ENCODE measurements at places on chromosomes 2 and 18. TPM values are rescaled to one million over a fixed set of nuclear protein-coding genes. Genes with fewer than 3 reads are reported as not detected.

Gene TCF23
- not detected for total RNA-seq

DNA sequence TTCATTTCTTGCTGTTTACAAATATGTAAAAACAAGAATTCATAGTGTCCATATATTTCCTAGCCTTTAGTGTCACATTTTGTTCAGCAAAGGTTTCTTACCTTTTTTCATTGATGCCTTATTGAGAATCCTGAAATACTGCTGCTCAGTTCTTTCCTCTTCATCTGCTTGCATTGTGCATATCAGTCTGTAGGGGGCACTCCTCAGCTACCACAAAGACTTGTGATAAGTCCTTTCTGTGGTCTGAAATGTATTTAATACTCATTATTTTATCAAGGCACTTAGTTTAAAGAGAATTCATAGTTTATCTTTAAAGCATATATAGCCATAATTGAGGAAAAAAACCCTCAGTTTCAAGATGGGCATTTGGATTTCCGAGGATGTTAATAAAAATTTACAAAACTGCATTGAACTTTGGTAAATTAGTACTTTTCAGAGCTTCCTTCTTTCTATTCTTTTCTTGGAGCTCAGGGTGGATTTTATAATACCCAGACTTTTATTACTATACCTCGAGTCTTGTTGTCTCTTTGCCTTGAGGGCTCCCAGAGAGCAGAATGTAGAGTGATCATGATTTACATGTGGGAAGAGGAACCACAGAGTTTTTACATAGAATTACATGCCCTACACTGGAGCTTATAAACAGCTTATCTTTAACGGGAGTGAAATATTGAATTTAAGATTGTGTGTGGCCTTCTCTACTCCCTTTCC is 570.1 kb downstream of the PLCL1 start:
- no peak overlapping the region for H3K4me3 ChIP-seq
- H3K27ac ChIP-seq: no peak overlapping the region
- DNase-seq: no peak
- peaks cover 8% of the 10 kb centered on the region for H3K4me1 ChIP-seq
- H3K27me3 ChIP-seq: peaks cover 6% of the 10 kb centered on the region

DNA sequence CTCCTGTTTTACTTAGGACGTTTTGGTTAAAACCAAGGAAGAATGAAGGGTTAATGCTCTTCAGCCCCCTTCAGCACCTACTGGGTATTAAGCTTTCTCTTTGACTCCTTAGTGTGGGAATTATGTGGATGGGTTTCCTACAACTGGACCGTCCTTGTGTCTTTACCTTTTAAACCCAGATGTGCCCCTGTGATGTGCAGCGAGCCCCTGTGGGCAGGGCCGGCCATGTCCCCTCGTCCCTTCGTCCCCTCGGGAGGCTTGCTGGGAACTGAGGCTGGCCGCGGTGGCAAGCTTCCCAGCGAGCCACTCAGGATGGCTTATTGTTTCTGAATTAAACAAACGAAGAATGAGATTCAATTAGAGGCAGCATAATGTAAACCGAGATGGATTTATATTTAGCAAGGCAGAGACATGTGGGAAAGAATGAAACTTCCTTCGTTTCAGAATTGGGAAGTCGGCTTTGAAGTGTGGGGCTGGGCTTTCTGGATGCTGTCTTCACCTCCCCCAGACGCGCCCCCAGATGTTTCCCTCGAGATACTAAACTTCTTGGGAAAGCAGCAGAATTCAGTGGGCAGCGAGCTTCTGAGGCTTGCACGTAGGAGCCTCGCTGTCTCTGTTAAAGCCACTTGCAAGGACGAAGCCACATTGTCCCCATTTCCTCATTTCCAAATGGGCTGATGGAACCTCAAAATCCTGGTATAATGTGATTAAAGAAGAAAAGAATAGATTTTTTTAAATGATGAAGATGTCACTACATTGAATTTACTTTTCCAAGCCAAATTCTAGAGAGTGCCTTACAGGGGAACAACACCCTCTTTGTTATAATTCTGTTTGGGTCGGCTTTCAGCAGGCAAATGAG is 146.0 kb downstream of the VAPA start:
- no peak for DNase-seq
- H3K27me3 ChIP-seq: 0 out of 2 replicates have a peak, but pooled peaks cover 8% of the 10 kb centered on the region
- no peak overlapping the region for H3K4me3 ChIP-seq

DNA sequence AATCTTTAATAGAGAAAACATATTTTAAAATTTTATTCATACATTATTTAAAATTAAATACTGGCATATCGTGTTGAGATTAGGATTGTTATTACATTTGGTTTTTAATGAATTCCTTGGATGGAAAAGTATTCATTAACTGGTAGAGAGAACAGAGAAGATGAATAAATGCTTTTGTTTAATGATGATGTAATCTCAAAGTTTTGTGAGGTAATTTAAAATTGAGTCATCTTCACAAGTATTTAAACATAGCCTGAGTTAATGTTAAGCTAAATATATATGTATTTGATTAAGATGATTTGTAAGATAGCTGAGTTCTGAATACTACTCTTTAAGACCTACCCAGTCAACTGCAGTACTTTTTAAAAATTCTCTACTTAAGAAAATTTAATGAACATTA is 713.4 kb upstream of the VRK2 start:
- no peaks in the 10 kb centered on the region for H3K36me3 ChIP-seq
- H3K4me3 ChIP-seq: no peak overlapping the region
- H3K27me3 ChIP-seq: no peaks in the 10 kb centered on the region
- no peak for DNase-seq

- H3K36me3 ChIP-seq: no peaks in the 10 kb centered on the region
- H3K27ac ChIP-seq: no peak overlapping the region
- no peaks in the 10 kb centered on the region for H3K4me1 ChIP-seq
- DNase-seq: no peak
- H3K4me3 ChIP-seq: no peak overlapping the region
- H3K27me3 ChIP-seq: no peaks in the 10 kb centered on the region
Observed at GRCh38 chr2:102103992-102104871, 38.3 kb upstream of the IL1R1 start.

Gene RAX
- total RNA-seq: not detected

DNA sequence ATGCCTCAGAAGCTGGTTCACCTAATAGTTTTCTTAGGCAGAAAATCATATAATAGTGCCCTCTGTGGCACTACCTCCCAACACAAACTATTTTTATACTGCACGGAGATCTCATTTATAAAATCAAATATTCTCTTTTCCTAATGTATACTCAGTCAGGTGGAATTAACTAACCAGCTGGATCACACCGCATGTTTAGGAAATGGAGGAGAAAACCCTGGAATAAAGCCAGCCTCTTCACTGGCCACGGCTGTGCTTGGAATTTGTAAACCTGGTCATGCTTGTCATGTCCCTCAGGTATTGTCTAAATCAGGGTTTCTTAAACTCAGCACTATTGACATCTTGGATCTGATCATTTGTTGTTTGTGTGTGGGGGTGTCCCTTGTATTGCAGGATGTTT is 85.6 kb downstream of the DOCK10 start:
- no peaks in the 10 kb centered on the region for H3K4me1 ChIP-seq
- H3K4me3 ChIP-seq: no peak overlapping the region
- no peak for DNase-seq

DNA sequence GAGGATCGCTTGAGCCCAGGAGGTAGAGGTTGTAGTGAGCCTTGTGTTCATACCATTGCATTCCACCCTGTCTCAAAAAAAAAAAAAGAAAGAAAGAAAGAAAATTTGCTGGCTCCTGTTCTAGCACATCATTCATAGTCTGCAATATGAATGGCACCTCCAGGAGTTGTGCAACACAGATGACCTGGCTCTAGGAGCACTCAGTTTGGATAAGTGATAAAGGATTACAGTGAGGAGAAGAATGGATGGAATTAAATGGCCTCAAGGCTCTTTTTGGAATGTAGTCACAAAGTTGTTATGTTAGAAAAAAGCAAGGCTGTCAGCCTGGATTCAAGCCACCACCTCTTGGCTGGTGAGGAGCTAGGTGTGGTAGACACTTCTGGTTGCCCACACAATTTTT is 21.5 kb upstream of the SPRED2 start:
- H3K27me3 ChIP-seq: no peaks in the 10 kb centered on the region
- H3K27ac ChIP-seq: no peak overlapping the region
- no peak overlapping the region for H3K4me3 ChIP-seq

DNA sequence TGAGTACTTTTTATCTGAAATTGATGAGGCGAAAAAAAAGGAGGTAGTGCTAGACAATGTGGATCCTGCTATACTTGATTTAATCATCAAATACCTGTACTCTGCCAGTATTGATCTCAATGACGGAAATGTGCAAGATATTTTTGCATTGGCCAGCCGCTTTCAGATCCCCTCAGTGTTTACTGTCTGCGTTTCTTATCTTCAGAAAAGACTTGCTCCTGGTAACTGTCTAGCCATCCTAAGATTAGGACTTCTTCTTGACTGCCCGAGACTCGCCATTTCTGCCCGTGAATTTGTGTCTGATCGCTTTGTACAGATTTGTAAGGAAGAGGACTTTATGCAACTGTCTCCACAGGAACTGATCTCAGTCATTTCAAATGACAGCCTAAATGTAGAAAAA is 453 bp downstream of the KLHL41 start:
- H3K36me3 ChIP-seq: no peaks in the 10 kb centered on the region
- DNase-seq: no peak
- peaks cover 37% of the 10 kb centered on the region for H3K4me1 ChIP-seq
- no peak overlapping the region for H3K4me3 ChIP-seq
- no peaks in the 10 kb centered on the region for H3K27me3 ChIP-seq
- no peak overlapping the region for H3K27ac ChIP-seq

- no peaks in the 10 kb centered on the region for H3K27me3 ChIP-seq
- no peak for DNase-seq
- no peak overlapping the region for H3K4me3 ChIP-seq
- no peaks in the 10 kb centered on the region for H3K4me1 ChIP-seq
- H3K36me3 ChIP-seq: no peaks in the 10 kb centered on the region
Observed at GRCh38 chr18:7464245-7464966, 102.7 kb upstream of the PTPRM start.

GRCh38 chr2:181515719-181516118 is 58.5 kb downstream of the ITGA4 start:
- no peak overlapping the region for H3K27ac ChIP-seq
- H3K36me3 ChIP-seq: no peaks in the 10 kb centered on the region
- H3K27me3 ChIP-seq: no peaks in the 10 kb centered on the region
- no peak for DNase-seq
- no peaks in the 10 kb centered on the region for H3K4me1 ChIP-seq
- no peak overlapping the region for H3K4me3 ChIP-seq

GRCh38 chr18:22485808-22486244 is 68.1 kb upstream of the CTAGE1 start:
- H3K27ac ChIP-seq: no peak overlapping the region
- DNase-seq: no peak
- no peaks in the 10 kb centered on the region for H3K27me3 ChIP-seq
- H3K4me1 ChIP-seq: no peaks in the 10 kb centered on the region
- H3K4me3 ChIP-seq: no peak overlapping the region
- no peaks in the 10 kb centered on the region for H3K36me3 ChIP-seq

- H3K4me3 ChIP-seq: no peak overlapping the region
- H3K36me3 ChIP-seq: no peaks in the 10 kb centered on the region
- DNase-seq: no peak
- H3K4me1 ChIP-seq: peaks cover 9% of the 10 kb centered on the region
Observed at GRCh38 chr2:112887964-112888749, 22.8 kb upstream of the IL37 start.

GRCh38 chr2:68234405-68234804 is 17.9 kb downstream of the PPP3R1 start:
- H3K27me3 ChIP-seq: no peaks in the 10 kb centered on the region
- DNase-seq: no peak
- no peak overlapping the region for H3K27ac ChIP-seq
- H3K4me1 ChIP-seq: peaks cover 3% of the 10 kb centered on the region

DNA sequence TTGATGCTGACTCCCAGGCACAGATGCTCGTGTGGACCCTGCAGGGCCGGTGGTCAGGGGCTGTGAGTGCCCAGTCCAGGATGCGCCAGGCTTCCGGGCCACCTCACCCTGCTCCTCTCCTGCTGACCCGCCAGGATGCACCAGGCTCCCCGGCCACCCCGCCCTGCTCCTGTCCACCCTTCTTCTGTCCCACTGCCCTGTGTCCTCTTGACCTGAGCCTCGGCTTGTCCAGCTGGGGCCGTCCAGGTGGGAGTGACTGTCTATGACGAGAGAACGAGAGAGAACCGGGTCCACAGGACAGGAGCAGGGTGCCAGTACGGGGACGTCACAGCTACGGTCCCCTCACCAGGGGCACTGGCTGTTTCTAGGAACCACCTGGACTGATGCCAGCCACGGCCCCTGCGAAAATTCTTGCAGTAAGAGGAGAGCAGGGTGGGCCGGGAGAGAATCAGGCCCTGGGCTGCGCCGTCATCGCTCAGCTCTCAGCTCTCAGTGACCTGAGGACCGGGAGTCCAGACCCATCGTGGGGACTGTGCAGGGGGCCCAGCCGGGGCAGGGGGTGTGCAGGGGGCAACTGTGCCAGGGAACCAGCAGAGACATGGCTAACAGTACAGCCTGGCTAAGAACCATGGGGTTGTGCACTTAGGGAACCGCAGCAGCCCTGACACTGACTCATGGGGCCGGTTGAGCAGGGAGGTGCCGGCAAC is 12.9 kb upstream of the NFATC1 start:
- peaks cover 5% of the 10 kb centered on the region for H3K4me1 ChIP-seq
- H3K27me3 ChIP-seq: no peaks in the 10 kb centered on the region
- H3K4me3 ChIP-seq: no peak overlapping the region
- no peak overlapping the region for H3K27ac ChIP-seq

DNA sequence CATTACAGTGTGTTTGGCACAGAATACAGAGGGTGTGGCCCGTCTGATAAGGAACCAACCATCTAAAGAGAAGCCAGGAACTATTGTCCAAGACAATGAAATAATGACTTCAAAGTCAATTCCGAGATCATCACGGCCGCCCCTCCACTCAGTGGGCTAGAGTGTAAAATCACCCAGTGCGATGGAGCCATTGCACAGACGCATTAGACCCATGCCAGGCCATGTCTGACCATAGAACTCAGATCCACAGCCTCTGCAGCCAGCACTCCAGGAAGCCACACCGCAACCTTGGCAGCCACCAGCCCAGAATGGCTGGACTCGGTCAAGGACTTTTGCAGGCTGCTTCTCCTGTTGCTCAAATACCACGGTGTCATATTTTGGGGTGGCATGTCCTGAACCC is 835.7 kb downstream of the DCDC2C start:
- H3K27ac ChIP-seq: no peak overlapping the region
- H3K27me3 ChIP-seq: no peaks in the 10 kb centered on the region
- no peaks in the 10 kb centered on the region for H3K4me1 ChIP-seq

Gene VWC2L
- total RNA-seq: not detected

GRCh38 chr18:74916773-74917393 is 292.1 kb downstream of the PTGR3 start:
- H3K4me3 ChIP-seq: no peak overlapping the region
- H3K27ac ChIP-seq: no peak overlapping the region
- no peaks in the 10 kb centered on the region for H3K4me1 ChIP-seq
- DNase-seq: no peak
- no peaks in the 10 kb centered on the region for H3K27me3 ChIP-seq

GRCh38 chr2:108971661-108972566 is 17.1 kb downstream of the EDAR start:
- peak overlapping the region; percentile 53 for H3K27ac ChIP-seq
- peak overlapping the region; percentile 24 for H3K4me3 ChIP-seq
- DNase-seq: peak; percentile 78
- peaks cover 35% of the 10 kb centered on the region for H3K4me1 ChIP-seq

Gene MATN3
- not detected for total RNA-seq

Gene EN1
- total RNA-seq: not detected
